CD4-positive, alpha-beta T cell (primary cell): ENCODE measurements at places on chromosomes 7 and 10. TPM values are rescaled to one million over a fixed set of nuclear protein-coding genes. Genes with fewer than 3 reads are reported as not detected.

PKD2L1 gene
- total RNA-seq = not detected

LLCFC1 gene
- not detected for total RNA-seq

PDE1C gene
- total RNA-seq = not detected

CACNA2D1 gene
- total RNA-seq = not detected

GPR85 gene
- not detected for total RNA-seq

MRLN gene
- total RNA-seq = 0.56 TPM

CACNB2 gene
- total RNA-seq = not detected

TMEM184A gene
- total RNA-seq = 0.06 TPM

PGAM2 gene
- total RNA-seq = 1.8 TPM

UTF1 gene
- total RNA-seq = not detected

GRCh38 chr7:151327659-151328058, 14.0 kb upstream of the NUB1 start:
- no peak overlapping the region for H3K4me3 ChIP-seq
- no peaks in the 10 kb centered on the region for H3K36me3 ChIP-seq
- H3K27ac ChIP-seq = no peak overlapping the region
- DNase-seq = no peak
- no peaks in the 10 kb centered on the region for H3K4me1 ChIP-seq
- no peaks in the 10 kb centered on the region for H3K27me3 ChIP-seq

- no peaks in the 10 kb centered on the region for H3K4me1 ChIP-seq
- peaks cover 5% of the 10 kb centered on the region for H3K27me3 ChIP-seq
- no peak overlapping the region for H3K4me3 ChIP-seq
- DNase-seq = no peak
- H3K27ac ChIP-seq = no peak overlapping the region
Measured at GRCh38 chr10:33347211-33347610, 12.7 kb upstream of the NRP1 start.

GRCh38 chr7:125241548-125241947, 311.9 kb upstream of the POT1 start:
- no peaks in the 10 kb centered on the region for H3K4me1 ChIP-seq
- no peak overlapping the region for H3K27ac ChIP-seq
- H3K27me3 ChIP-seq = no peaks in the 10 kb centered on the region
- DNase-seq = no peak

GRCh38 chr10:115043719-115044118, 49.4 kb upstream of the ATRNL1 start:
- no peak overlapping the region for H3K4me3 ChIP-seq
- no peak overlapping the region for H3K27ac ChIP-seq

DNA sequence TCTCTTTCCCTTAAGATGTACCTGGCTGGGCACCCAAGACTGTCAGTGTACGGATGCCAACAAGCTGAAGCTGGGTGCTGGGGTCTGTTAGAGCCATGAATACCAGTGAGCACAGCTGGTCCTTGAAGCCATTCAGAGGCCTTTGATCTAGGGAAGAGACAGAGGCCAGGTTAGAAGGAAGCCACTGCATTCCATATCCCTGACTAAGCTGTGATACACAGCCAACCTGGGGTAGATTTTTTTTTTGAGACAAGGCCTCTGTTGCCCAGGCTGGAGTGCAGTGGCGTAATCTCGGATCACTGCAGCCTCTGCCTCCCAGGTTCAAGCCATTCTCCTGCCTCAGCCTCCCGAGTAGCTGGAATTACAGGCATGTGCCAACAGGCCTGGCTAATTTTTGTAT, 20.8 kb downstream of the ZDHHC16 start:
- H3K4me1 ChIP-seq = no peaks in the 10 kb centered on the region
- no peak overlapping the region for H3K4me3 ChIP-seq
- H3K27ac ChIP-seq = no peak overlapping the region
- no peaks in the 10 kb centered on the region for H3K27me3 ChIP-seq

GRCh38 chr7:39069031-39069430, 91.3 kb downstream of the POU6F2 start:
- no peaks in the 10 kb centered on the region for H3K27me3 ChIP-seq
- H3K4me1 ChIP-seq = no peaks in the 10 kb centered on the region
- no peaks in the 10 kb centered on the region for H3K36me3 ChIP-seq
- H3K27ac ChIP-seq = no peak overlapping the region
- no peak for DNase-seq

- H3K27ac ChIP-seq = no peak overlapping the region
- no peaks in the 10 kb centered on the region for H3K4me1 ChIP-seq
- no peaks in the 10 kb centered on the region for H3K27me3 ChIP-seq
- no peak overlapping the region for H3K4me3 ChIP-seq
- no peak for DNase-seq
Measured at GRCh38 chr10:48231178-48231577, 43.3 kb downstream of the FRMPD2 start.

- H3K27me3 ChIP-seq = peaks cover 74% of the 10 kb centered on the region
- no peak overlapping the region for H3K27ac ChIP-seq
- H3K36me3 ChIP-seq = no peaks in the 10 kb centered on the region
- peaks cover 49% of the 10 kb centered on the region for H3K4me1 ChIP-seq
- peak overlapping the region; percentile 10 for H3K4me3 ChIP-seq
- DNase-seq = peak; percentile 88
Measured at GRCh38 chr10:123132576-123133477, 2.9 kb upstream of the HMX3 start.

DNA sequence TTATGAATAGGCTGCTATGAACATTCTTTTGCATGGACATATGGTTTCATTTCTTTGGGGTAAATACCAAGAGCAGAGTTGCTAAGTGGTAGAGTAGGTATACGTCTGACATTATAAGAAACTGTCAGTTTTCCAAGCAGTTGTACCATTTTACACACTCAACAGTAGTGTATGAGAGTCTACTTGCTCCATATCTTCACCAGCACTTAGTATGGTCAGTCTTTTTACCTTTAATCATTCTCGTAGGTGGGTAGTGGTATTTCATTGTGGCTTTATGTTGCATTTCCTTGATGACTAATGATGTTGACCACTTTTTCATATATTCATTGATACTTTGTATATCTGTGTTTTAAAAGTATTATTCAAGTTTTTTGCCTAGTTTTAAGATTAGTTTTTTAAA, 45.1 kb downstream of the POU6F2 start:
- no peaks in the 10 kb centered on the region for H3K27me3 ChIP-seq
- DNase-seq = no peak
- no peak overlapping the region for H3K27ac ChIP-seq

DNA sequence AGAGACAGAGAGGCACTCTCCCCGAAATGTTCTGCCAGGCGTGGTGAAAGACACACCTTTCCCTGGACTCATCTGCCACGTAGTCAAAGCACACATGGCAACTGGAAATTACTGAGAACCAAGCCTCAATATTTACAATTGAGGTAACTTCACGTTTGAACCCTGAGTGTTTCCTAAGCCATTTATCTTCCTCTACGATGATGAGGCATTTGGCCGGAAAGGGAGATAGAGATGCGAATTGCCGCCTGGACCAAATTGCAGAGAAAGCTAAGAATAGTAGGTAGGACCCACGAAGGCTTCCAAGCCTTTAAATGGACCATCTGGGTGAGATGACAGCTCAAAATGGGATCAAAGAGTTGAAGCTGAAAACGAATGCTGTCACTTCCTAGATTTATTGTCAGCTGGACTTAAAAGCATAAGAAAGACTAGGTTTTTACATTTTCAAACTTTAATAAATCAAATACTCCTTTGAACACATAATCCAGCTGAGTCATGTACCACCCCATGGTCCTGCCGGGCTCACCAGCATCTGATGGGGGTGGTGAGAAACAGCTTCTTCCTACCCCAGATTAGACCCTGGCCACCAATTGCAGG, 135.6 kb upstream of the LYZL2 start:
- H3K4me3 ChIP-seq = no peak overlapping the region
- no peaks in the 10 kb centered on the region for H3K4me1 ChIP-seq
- no peaks in the 10 kb centered on the region for H3K36me3 ChIP-seq
- H3K27me3 ChIP-seq = no peaks in the 10 kb centered on the region
- DNase-seq = no peak

DNA sequence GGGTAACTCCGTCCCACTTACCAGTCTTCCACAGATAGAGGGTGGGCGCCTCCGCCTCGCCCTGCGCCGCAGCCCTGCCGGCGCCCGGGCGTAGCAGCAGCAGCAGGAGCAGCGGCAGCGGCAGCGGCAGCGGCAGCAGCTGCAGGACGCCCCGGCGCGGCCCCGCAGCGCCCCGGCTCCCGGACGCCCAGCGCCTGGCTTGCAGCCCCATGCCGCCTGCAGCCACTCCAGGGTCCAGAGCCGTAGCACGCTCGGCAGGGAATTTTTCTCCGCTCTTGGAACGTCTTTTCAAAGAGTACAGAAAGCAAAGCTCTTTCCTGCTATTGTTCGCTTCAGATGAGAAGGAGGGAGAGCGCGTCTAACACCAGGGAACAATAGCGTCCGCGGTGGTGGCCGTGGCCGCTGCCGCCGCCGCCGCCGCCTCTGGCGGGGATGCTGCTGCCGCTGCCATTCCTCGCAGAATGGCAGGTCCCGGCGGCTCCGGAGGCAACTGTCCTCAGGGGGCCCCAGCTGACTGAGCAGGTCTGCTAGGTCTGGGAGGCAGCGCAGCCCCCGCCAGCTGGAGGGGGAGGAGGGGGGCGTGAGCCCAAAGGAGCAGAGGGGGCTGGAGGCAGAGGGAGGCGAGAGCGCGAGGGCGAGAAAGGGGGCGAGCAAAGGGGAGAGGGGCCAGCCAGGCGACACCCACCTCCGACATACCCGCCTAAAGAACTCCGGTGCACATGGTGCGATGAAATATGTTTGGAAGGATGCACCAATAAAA, at the start of gene THSD7A:
Gene THSD7A, minus strand, starts transcription at position 463 of the 760 bp plus-strand sequence. Its CDS starts 252 bp downstream, at position 211.
- no peak for DNase-seq
- no peak within 1 kb of the TSS for H3K27ac ChIP-seq
- peaks cover 2% of the 10 kb centered on the region for H3K4me1 ChIP-seq

- H3K36me3 ChIP-seq = no peaks in the 10 kb centered on the region
- no peak overlapping the region for H3K4me3 ChIP-seq
- DNase-seq = no peak
- no peak overlapping the region for H3K27ac ChIP-seq
- no peaks in the 10 kb centered on the region for H3K27me3 ChIP-seq
Measured at GRCh38 chr7:83362871-83363550, 200.3 kb upstream of the PCLO start.

DNA sequence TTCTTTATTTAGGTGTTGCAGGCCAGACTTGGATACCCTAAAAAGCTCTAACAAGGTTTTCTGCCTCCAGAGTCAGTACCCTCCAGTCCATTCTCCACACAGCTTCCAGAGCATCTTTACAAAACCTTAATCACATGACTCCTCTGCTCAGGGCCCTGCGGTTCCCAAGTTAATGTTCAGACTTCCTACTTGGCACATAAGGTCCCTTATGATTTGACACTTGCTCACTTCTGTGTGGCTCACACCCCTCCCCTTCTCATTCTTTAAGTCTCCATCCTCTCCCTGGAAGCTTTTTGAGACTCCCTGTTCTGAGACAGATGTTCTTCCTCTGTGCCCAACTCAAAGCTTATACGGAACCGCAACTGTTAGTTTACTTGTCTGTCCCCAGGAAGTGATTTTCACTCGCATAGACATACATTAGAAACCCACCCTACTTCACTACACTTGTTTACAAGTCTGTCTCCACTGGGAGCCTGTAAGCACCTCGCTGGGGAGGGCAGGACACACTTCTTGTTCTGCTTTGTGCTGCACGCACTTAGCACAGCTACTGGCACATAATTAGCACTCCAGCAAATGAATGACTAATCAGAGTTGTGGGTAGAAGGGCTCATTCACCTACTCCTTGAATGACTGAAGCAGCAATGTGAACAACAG, 154.3 kb upstream of the LAMB4 start:
- no peaks in the 10 kb centered on the region for H3K4me1 ChIP-seq
- no peaks in the 10 kb centered on the region for H3K36me3 ChIP-seq
- H3K4me3 ChIP-seq = no peak overlapping the region

GRCh38 chr7:7505915-7506314, 29.8 kb downstream of the COL28A1 start:
- H3K27me3 ChIP-seq = no peaks in the 10 kb centered on the region
- no peak for DNase-seq
- H3K36me3 ChIP-seq = no peaks in the 10 kb centered on the region
- H3K4me1 ChIP-seq = no peaks in the 10 kb centered on the region

DNA sequence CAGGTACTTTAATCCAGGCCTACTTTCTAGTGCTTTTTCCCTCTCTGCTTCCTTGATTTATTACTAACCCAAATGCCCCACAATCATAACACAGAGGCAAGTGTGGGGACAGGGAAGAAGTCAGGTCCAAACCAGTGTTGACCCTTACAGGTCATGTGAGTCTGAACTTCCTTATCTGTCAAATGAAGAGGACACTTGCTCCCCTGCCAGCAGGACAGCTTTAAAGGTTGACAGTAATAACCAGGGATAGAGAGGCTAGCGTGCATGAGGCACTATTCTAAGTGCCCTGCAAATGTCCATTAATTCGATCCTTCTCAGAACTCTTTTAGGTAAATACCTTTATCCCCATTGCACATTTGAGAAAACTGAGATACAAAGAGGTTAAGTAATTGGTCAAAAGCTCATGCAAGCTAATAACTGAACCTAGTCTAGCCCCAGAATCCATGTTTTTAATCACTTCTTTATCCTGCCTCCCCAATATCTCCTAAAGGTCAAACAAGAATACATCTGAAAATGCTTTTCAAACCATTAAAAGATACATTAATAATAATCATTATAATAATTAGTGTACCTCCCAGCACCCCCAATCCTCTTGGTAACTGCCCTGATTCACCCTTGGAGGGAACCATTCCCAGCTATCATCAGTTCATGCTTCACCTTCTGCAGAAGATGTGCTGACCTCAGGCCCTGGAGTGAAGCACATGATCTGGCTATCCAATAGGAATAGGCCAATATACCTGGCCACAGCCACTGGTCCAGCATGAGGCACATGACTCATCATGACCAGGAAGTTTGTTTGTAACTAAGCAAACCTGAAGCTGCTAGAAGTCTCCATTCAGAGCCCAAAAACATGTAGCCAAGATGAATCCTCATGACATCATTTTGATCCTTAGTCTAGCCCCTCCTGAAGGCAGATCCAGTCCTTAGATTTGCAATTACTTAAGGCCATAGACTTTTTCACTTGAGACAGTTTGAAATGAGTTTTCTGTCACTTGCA, 40.7 kb downstream of the SGMS1 start:
- peaks cover 7% of the 10 kb centered on the region for H3K36me3 ChIP-seq
- DNase-seq = no peak
- no peaks in the 10 kb centered on the region for H3K27me3 ChIP-seq
- peaks cover 14% of the 10 kb centered on the region for H3K4me1 ChIP-seq
- H3K4me3 ChIP-seq = no peak overlapping the region
- no peak overlapping the region for H3K27ac ChIP-seq

DNA sequence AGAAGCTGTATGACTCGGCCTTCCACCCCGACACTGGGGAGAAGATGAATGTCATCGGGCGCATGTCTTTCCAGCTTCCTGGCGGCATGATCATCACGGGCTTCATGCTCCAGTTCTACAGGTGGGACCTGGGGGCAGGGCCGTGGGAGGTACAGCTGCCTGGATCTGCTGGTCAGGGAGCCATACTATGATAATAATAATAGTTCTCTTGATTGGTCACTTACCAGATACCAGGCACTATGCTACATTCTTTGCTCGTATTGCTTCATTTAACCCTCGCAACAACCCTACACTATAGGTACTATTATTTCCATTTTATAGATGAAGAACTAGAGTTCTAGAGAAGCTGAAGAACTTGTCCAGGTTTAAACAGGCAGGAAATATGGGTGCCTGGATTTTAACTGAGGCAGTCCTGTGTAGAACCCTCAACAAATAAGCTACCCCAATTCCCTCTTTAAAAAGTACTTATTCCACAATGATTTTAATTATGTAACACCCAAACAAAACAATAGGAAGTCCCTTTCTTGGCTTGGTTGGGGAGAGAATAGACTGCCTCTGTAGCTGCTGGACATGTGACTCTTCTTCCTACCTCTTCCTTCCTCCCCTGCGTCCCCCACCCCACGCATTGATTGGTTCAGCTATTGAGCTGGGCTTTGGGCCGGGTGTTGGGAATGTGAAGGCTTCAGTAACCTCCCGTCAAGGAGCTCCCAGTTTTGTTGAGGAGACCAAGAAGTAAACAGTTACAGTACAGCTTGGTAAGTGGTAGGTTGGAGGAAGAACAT, 12.8 kb downstream of the SFXN2 start:
- no peak overlapping the region for H3K27ac ChIP-seq
- H3K36me3 ChIP-seq = peaks cover 38% of the 10 kb centered on the region
- no peak for DNase-seq
- H3K4me1 ChIP-seq = peaks cover 4% of the 10 kb centered on the region
- H3K4me3 ChIP-seq = no peak overlapping the region
